ENCODE measurements at places on chromosomes 11 and 22.

DNA sequence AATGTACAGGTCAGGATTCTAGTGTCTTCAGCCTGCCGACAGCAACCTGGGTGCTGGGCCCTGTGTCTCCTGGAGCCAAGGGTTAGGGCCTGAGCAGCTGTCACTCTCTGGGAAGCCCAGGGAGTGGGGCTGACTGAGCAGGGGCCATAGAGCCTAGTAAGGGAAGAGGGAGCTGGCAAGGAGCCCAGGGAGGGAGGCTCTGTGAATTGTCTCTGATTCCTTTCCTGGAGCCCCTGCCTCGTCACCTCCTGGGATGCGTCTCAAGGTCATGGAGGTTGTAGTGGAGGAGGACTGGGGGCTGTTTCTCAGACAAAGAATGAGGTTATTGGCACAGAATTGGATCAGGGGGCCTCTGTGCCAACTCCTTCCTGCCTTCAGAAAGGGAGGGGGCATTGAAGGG lies 11.8 kb downstream of the SOX10 start:
- DNase-seq = no peak

DNA sequence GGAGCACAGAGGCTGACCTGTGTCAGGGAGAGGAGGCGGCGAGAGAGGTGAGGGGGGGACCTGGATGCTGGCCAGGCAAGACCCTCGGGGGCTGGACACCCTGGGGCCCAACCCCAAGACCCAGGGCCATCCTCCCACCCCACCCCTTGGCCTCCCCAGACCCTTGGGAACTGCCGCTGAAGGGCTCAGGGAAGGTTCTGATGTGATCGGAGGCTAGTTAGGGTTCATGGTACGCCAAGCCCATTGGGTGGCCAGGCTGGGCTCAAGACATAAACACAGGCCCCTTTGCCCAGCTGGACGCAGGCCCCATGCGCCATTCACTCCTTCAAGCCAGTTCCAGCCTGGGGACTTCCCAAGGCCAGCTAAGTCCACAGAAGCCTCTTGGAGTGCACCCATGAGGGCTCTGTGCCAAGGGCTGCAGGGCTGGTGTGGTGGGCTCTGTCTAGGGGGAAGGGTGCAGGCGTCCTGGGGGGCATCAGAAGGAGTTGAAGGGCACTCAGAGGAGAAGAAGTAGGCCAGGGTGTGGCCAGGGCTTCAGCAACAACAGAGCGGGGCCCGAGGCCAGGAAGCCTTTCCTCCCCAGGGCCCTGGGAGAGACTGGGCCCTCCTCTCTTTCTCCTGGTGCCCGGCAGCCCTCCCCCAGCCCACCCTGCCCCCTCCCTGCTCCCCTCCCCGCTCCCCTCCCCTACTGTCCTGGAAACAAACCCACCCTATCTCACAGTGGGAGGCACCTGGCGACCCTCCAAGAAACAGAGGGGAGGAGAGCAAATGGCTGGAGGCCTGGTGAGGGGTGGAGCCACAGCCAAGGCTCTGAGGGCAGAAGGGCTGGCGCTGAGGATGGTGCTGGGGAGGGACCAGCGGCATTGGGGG lies 12.9 kb downstream of the TSPAN32 start:
- no peak for DNase-seq

DNA sequence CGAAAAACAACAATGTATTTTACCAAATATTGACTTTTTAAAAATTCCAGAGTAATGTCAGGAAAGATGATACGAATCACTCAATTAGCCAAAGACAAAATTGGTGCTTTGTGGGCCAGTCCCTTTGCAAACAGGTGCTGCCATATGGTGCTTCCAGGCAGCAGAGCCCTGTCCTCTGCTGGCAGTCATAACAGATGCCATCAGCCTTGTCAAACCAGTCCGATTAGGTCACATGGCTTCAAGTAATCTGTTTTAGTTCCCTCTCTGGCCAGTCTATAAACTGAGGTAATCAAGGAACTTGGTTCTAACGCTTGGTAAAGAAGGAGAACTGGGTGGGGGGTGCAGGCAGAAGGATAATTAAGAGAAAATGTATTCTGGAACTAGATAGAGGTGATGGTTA lies 49.1 kb upstream of the CAPRIN1 start:
- DNase-seq = no peak

- no peak for DNase-seq
Measured at GRCh38 chr11:66867425-66868040, 10.7 kb downstream of the LRFN4 start.

- no peak for DNase-seq
Measured at GRCh38 chr22:38834215-38834953, 9.4 kb downstream of the NPTXR start.

DNA sequence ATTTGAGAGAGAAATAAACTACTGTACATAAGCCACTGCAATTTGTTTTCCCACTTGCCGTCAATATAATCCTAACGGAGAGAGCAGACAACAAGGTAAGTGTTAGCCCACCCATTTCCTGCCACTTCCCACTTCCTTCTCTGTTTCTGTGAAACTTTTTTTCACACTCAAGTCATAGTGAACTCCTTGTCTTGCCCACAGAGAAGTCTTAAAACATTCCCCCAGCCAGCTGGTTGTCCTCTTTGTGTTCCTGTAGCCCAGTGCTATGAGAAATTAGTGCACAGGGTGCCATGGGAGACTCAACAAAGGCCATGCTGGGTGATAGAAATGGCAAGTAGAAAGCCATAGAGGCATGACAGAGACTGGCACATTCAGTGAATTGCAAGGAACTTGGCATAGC lies 208.6 kb downstream of the BLID start:
- no peak for DNase-seq

GRCh38 chr11:117816151-117816741 lies 8.3 kb downstream of the FXYD2 start:
- DNase-seq = no peak

DNA sequence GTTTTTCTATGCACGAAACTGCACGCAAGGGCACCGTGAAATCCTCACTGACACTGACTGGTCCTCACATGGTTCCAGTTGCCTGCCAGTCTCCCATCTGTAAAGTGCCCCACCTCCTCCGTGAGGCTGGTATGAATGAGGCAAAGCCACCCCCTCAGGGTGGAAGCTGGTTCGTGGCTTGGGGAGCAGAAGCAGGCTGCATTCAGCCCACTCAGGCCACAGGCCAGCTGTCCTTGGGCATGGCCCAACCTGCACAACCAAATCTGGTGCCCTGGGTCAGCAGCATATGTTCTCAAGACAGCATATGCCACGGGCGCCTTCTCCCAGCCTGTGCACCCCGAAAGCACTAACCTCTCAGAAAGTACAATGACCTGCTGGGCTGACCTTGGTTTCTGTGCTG lies 29.3 kb downstream of the SERPINH1 start:
- no peak for DNase-seq

DNA sequence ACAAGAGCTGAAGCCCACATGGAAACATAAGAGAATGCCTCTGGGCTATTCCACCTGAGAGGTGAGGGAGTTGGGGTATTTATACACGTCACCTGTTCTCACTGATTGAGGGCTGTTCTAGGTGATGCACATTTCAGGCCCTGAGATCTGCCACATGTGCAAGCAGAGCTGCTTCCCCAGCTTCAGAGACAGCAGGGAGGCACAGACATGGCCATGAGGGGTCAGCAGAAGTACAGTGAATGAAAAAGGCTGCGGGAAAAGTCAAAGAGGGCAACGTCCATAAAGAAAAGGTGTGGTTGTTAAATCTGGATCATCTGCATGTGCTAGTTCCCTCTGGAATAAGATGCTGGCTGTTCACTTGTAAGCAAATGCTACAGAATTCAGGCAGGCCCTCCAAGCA lies 75.4 kb downstream of the GAB4 start:
- no peak for DNase-seq

GRCh38 chr11:57376095-57377090 lies 4.6 kb downstream of the PRG3 start:
- no peak for DNase-seq

- DNase-seq = peak; percentile 65
Measured at GRCh38 chr11:127074151-127074761, 73.7 kb upstream of the KIRREL3 start.

- no peak for DNase-seq
Measured at GRCh38 chr11:58057481-58057880, 26.7 kb downstream of the OR6Q1 start.

- no peak for DNase-seq
Measured at GRCh38 chr22:28884747-28885350, 1.5 kb downstream of the ZNRF3 start.

DNA sequence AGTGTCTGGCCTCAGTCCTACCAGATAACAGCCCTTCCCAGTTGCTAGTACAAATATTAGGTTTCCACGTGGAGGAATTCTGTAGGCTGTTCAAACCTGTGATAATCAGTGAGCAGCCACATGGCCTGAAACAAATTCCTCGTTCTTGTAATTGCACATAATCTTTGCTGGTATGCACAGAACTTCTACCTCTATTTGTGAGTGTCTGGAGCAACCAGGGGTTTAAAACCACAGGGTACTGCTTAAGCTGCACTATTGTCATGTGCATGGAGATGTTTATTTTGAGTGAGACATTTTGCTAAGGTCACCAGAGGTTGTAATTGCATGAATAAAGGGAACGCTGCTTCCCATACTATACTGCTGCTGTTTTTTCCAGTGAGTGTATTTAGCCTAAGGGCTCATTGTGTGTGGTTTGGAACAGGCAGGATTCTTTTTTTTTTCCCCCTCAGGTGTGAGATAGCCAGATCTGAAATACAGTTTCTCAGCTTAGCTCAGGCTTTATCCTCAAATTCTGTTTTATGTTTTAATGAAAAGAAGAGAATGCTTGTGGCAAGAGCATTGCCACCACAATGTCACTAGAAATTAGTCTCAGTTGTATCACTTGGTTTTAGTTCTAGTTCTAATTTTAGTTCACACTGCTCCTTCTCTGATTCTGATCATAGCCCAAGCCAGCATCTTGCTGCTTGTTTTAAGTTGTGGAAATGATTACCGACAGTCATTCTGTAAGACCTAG lies 60.5 kb downstream of the CYB5R2 start:
- DNase-seq = no peak

- no peak for DNase-seq
Measured at GRCh38 chr11:62607714-62608113, 4.9 kb downstream of the EML3 start.

- no peak for DNase-seq
Measured at GRCh38 chr11:21631991-21632390, 560.9 kb upstream of the ANO5 start.

- DNase-seq = no peak
Measured at GRCh38 chr11:10797001-10797400, 11.7 kb downstream of the EIF4G2 start.

- no peak for DNase-seq
Measured at GRCh38 chr11:126599217-126599897, 243.9 kb downstream of the ST3GAL4 start.

GRCh38 chr22:37383341-37383740 lies 43.9 kb downstream of the ELFN2 start:
- DNase-seq = no peak

GRCh38 chr11:75208446-75208845 lies 32.1 kb upstream of the TPBGL start:
- DNase-seq = no peak

DNA sequence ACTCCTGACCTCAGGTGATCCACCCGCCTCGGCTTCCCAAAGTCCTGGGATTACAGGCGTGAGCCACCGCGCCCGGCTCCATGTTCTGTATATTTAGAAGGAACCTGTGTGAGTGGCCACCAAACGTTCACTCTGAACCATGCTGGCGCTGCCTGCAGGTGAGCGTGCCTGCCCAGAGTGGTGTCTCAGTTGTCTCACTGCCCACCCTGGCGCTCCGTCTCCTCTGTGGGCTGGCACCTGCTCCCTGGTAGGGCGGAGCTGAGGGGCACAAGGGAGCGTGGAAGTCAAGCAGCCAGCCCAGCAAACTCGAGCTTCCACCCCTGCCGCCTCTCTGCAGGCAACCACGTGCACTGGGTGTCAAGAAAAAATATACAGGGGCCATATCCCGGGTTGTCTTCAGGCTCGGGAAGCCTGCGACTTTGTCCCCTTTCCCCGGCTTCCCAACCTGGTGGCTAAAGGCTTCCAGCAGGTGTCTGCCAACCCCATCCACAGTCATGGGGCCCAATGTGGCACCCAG lies 16.7 kb downstream of the TXN2 start:
- DNase-seq = no peak

GRCh38 chr11:1581976-1582375 lies 3.1 kb downstream of the KRTAP5-1 start:
- no peak for DNase-seq

- DNase-seq = no peak
Measured at GRCh38 chr11:4619514-4619913, 11.5 kb upstream of the TRIM68 start.

Data from vagina (tissue), 2 donors.